ENCODE measurements at places on chromosomes 6 and 20. TPM values are rescaled to one million over a fixed set of nuclear protein-coding genes. Genes with fewer than 3 reads are reported as not detected.

TNF gene
- total RNA-seq: not detected

SAMD3 gene
- total RNA-seq: not detected

TRIM31 gene
- not detected for total RNA-seq

AGPAT1 gene
- 66.1 TPM for total RNA-seq

EGFL8 gene
- 6.4 TPM for total RNA-seq

EDN1 gene
- total RNA-seq: 0.10 TPM

BCAS1 gene
- 0.23 TPM for total RNA-seq

SLC52A3 gene
- not detected for total RNA-seq

PIM1 gene
- 16.4 TPM for total RNA-seq

GATA5 gene
- total RNA-seq: not detected

ULBP3 gene
- total RNA-seq: 10.3 TPM

PFDN6 gene
- 102 TPM for total RNA-seq

SYS1 gene
- total RNA-seq: 24.2 TPM

DEFB124 gene
- total RNA-seq: not detected
